ENCODE measurements at places on chromosomes 16 and 17.

GRCh38 chr17:82517230-82517865, 2.2 kb upstream of the FOXK2 start:
- DNase-seq, result no peak

GRCh38 chr17:37661400-37662014, 18.3 kb upstream of the DDX52 start:
- no peak for DNase-seq

DNA sequence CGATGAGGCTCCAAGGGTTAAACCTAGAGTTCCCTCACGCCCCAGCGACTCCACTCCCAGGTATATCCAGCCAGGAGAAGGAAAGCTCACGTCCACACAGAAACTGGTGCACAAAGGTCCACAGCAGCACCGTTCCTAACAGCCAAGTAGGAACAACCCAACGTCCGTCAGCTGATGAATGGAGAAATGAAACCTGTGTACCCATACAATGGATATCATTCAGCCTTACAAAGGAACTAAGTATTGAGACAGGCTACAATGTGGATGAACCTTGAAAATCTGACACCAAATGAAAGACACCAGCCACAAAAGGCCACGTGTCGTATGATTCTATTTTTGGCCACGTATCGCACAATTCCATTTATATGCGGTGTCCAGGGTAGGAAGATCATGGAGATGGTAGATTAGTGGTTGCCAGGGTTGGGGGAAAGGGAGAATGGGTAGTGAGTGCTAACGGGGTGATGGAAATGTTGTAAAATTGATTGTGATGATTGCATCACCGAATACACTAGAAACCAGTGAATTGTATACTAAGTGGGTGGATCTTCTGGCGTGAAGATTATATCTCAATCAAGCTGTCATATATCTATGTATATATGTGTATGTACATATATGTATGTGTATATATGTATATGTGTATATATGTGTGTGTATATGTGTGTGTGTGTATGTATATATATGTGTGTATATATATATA, 30.1 kb downstream of the NLRC3 start:
- DNase-seq, result no peak

DNA sequence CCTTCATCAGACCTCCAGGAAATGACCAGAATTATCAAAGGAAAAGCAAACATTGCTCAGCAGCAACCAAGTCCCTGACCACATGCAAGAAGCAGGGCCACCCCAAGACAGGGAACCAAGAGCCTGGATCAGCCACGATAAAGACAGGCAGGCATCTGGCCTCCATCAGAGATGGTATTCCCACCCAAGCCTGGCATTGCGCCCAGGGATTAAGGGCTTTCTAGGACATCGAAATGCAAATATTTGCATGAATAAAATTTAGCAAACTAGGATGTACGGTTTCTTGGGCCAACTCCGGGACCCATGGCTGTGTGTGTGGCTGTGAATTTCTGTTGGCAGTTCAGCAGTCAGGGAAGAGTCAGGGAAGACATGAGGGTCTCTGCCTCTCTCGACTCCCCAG, 241.4 kb upstream of the DYNLRB2 start:
- no peak for DNase-seq

DNA sequence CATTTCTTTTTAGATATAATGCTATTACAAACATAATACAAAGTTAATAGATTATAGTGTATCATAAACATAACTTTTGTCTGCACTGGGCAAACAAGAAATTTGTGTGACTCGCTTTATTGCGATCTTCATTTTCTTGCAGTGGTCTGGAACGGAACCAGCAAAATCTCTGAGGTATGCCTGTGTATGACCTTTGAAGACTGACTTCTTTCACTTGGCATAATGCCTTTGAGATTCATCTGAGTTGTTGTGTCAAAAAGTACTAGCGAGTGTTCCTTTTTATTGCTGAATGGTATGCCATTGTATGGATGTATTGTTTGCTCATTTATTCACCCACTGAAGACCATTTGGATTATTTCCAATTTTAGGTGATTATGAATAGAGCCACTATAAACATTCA, 69.2 kb downstream of the TANC2 start:
- no peak for DNase-seq

DNA sequence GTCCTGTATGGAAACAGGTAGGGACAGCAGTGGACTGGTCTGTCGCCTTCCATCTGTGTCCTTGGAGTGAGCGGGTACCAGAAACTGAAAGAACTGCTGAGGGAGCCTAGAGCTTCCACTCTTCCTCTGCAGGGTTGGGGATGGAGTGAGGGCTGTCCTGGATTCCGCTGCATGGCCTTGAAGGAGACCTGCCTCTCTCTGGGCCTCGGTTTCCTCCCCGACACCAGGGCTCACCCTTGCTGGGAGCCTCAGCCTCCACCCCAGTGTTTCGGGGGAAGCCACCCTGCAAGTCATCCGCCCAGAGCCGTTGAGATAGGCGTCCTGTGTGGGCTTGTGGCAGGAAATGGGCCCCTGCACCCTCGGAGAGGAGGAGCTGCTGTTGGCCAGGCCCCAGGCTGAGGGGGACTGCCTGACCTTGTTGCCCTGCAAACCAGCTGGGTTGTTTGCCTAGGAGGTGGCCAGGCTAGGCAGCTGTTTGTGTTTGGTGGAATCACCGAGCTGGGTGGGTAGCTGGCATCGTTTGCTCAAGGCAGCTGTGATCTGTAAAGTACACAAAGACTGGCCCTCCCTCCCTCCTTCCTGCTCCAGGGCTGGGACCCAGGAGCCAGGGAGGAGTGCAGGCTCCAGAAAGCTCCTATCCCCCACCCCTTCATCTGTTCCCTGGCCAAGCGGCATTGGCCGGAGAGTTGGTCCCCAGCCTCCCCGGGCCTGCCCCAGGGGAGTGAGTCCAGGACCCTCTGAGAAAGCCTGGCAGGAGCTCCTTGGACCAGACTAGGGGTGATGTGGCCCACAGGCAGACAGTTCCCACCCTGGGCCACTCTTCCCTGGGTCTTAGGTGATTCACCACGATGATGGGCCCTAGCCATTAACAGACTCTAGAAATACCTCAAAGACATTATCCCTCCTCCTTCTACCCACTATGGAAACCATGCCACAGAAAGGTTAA, 1.3 kb downstream of the RAB37 start:
- peak; percentile 89 for DNase-seq

GRCh38 chr16:1163567-1164055, 10.7 kb downstream of the CACNA1H start:
- DNase-seq, result no peak

- no peak for DNase-seq
Observed at GRCh38 chr16:89822188-89823086, 5.8 kb upstream of the SPIRE2 start.

All from immature natural killer cell (primary cell).